ENCODE measurements at places on chromosomes 12 and 14.

GRCh38 chr14:99562856-99563748, 40.9 kb downstream of the CCDC85C start:
- no peak for DNase-seq

- DNase-seq = no peak
Observed at GRCh38 chr14:36508418-36509068, 11.5 kb downstream of the NKX2-1 start.

- no peak for DNase-seq
Observed at GRCh38 chr12:123167329-123167728, 16.4 kb upstream of the PITPNM2 start.

DNA sequence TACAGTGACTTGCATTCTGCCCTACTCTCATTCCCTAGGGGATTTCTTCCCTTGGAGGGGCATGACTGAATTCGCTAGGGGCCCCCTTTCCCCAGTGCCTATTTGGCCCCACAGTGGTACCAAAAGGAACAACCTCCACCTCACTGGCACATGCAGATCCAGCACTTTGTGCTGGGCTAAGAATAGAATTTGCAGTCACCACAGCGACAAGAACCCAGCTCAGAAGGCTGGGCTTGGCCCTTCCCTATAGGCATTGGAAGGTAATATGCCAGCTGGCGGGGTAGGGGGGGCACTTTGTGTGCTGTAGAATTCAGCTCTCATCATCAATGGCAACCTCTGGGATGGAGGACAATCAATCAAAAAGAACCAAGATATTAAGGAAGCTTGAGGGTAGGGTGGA, 13.9 kb downstream of the BAZ2A start:
- DNase-seq = no peak

GRCh38 chr14:62988967-62989366, 56.3 kb downstream of the KCNH5 start:
- DNase-seq = no peak

DNA sequence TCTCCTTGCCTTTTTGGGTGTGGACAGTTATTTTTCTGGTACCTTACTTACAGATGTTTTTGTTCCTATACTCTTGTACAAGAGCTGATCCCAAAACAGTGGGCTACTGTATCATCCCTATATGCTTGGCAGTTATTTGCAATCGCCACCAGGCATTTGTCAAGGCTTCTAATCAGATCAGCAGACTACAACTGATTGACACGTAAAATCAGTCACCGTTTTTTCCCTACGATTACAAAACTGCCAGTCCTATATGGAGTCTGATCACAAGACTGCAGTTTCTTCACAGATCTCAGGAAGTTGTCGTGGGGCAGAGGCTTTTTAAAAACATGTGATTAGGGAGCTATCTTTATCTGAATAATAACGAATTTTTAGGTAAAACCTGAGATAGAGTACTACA, 1.3 kb downstream of the LYSET start:
- no peak for DNase-seq

DNA sequence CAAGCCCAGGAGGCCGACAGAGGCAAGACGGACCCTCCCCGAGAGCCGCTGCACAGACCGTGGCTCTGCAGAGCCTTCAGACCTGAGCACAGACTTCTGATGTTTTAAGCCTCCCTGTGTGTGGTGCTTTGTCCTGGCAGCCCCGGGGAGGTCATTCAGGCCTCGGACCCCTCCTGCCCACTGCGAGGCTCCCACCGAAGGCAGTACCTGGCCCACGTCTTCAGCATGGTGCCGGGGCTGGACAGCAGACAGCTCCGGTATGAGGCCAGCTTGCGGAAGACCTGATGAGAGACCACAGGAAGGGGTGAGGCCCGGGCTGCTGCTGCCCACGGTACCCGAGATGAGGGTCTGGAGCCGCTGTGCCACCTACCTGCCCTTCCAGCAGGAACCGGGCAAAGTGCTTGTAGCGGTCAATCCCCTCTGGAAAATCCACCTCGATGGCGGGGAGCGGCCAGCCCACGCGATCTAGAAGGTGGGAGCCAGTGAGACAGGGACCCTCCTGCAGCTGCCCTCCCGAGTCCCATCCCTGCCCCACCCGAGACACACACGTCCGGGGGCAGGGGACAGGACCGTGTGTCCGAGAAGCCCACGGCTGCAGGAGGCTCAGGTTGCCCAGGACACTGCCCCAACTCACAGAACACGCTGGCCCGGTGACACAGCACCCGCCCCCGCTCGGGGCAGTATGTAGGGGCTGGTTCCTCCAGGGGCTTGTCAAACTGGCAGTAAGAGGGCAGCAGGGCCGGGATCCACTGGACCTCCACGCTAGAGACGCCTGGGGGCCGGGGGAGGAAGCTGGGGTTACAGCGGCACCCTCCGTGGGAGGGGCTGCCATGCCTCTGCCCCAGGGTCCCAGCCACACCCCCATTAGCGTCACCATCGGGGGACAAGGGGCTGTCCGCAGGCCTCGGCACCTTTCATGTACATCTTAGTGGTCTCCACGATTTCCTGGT, 35.6 kb upstream of the UBC start:
- DNase-seq = no peak

Data from spleen (tissue), 13 donors.